Effector CD8-positive, alpha-beta T cell (primary cell): ENCODE measurements at places on chromosomes 11 and 22.

DNA sequence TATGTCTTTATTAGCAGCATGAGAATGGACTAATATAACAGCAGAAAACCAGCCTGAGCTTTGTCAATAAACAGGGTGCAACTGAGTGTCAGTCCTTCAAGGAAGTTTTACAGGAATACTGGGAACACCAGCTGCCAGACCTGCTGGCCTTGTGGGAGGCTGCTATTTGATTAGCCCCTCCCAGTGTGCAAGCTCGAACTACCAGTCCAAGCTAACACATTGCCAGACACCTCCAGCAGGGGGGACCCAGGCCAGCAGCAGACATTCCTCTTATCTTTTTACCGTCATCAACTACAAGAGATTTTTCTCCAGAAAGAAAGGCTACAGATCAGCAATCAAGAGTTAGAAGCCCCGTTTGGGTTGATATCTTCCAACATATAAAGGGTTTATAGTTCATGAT, 942.8 kb upstream of the TENM4 start:
- DNase-seq = no peak

GRCh38 chr11:76744186-76745043, 38.7 kb upstream of the TSKU start:
- DNase-seq = no peak

GRCh38 chr11:110379261-110379660, 50.5 kb upstream of the FDX1 start:
- no peak for DNase-seq

- no peak for DNase-seq
Measured at GRCh38 chr11:93935826-93936225, 85.3 kb upstream of the HEPHL1 start.

DNA sequence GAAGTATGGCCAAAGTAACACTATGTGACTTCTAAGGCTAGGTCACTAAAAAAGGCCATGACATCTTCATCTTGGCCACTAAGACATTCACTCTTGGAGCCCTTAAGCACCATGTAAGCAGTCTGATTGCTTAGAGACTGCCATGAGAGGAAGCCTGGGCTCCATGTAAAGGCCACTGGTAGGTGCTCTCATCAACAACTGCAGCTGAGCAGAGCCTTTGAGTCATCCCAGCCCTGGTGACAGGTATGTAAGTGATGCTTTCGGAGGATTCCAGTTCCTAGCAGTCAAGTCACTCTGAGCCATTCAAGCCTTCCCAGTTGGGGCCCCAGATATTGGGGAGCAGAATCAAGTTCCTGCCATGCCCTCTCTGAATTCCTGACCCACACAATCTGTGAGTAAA, 26.2 kb downstream of the GAB2 start:
- DNase-seq = no peak

GRCh38 chr11:118883368-118884071, at the start of gene CXCR5:
CXCR5 (plus strand) TSS chr11:118883892; CDS start chr11:118883942, 50 bp downstream.
- no peak for DNase-seq

DNA sequence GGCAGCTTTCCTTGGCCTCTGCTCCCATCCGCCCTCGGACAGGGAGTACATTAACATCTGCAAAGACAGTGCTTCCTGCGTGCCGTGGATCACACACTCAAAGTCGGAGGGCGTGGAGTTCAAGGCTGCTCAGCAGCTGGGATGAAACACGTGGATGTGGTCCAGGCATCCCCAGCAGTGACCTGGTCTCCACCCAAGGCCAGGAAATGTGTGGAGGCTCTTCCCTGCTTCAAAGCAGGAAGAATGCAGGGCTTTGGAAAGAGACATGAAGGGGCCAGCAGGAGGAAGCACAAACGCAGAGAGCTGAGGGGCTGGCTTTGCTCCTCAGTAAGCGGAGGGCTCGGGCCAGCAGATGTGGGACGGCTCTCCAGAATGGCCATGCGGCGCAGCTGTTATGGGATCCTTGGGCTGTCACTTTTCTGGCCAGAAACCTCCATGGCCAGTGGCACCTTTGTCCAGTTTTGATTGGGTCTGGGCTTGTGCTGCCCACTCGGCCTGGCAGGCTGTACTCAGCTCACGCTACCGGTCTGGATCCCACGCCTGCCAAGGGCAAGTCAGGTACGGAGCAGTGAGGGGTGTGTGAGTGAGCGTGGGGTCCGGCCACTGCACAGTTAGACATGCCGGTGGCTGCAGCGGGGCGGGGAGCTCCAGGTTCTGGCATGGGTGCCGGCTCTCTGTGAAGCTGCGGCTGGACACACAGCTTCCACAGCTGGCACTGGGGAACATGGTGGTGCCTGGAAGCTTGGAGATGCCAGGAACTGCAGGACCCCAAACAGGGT, 438.0 kb downstream of the TBC1D22A start:
- no peak for DNase-seq

- DNase-seq = no peak
Measured at GRCh38 chr22:38454353-38455075, 485 bp downstream of the KCNJ4 start.
